ENCODE measurements at places on chromosomes 4 and X.

DNA sequence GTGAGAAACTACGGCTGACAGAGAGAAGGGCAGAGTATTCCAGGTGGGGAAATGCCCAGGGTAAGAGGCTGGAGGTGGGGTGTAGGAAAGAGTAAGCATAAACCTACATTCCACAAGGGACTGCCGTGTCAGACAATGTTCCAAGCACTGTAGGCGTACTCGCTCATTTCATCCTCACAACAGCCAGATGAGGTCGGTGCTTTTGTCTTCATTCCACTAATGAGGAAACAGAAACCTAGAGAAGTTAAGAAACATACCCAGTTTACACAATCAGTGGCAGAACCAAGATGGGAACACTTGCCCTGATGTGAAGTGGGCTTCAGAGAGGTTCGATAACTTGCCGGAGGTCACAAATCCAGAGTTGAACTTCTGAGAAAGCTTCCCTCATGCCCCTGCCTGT lies 4.6 kb downstream of the SASH3 start:
- DNase-seq: no peak

DNA sequence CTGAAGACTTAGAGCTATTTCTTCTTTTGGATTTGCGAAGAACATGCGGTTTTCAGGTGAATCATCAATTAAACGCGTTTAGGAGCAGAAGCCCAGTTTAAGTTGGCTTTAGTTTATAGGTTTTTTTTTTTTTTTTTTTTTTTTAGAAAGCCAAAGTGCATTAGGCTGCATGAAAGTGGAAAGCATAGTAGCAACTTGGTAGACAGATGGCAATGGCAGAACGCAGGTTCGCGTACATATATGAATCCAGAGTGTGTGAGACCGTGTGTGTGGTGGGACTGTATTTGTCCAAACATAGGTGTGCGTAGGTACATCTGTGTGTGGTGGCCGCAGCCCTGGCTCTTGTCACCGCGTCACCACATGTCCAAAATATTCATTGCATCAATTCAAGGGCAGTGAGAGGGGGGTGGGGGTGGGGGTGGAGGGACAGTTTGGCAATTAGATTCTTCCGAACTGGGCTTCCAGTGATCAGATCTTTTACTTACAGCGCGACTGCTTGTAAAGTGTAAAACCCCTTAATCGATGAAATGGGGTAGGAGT lies 901 bp downstream of the JADE1 start:
- DNase-seq: peak; percentile 34

DNA sequence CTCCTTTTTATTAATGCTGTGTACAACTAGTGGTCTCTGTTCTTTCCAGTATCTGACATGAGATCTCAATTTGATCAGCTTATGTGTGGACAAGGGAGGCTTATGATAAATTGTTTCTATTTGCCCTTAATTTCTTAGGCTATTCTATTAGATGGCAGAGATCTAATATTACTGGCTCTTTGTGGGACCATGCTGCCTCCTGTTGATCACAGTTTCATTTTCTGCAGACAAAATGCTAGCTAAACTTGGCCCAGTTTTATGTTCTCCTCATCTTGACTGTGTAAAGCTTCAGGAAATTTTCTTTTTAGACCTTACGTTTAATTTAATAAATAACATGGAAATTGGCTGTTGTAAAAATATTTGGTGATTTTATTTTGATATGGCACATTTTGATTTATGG lies 627.1 kb upstream of the AADAT start:
- no peak for DNase-seq

- DNase-seq: no peak
Measured at GRCh38 chrX:29547877-29548276, 667.5 kb upstream of the MAGEB2 start.

DNA sequence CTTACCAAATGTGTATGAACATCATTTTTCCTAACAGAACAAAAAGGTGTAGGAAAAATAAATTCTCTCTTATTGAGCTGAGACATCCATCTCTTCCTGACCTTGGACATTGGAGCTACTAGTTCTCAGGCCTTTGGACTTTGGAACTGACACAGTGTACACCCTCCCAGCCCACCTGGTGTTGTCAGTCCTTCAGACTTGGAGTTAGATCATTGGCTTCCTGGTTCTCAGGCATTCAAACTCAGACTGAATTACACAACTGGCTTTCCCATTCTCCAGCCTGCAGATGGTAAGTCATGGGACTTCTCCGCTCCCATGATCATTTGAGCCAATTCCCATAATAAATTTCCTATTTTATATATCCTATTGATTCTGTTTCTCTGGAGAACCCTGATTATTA lies 84.8 kb upstream of the EDNRA start:
- DNase-seq: no peak

DNA sequence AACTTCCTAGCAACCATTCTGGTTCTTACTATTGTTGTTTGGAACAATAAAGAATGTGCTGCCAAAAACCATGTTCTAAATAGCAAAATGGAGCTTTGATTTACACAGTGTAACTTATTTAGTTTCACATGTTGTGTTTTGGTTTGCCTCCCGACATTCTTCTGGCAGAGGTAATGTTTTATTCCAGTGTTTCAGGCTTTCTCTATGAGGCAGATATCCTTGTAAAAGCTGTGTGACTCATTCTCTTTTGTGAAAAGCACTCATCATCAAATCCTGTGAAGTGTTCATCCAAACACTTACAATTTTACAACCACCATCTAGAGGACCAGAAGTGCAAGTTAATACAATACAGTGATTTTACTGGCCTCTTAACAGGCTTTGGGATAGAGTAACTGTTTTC lies 219.0 kb upstream of the GIMD1 start:
- DNase-seq: no peak

- DNase-seq: no peak
Measured at GRCh38 chr4:142913461-142914030, 67.4 kb upstream of the INPP4B start.

- DNase-seq: no peak
Measured at GRCh38 chr4:57102050-57102624, 8.0 kb downstream of the IGFBP7 start.

Data from WERI-Rb-1 (cell line).